ENCODE measurements at places on chromosomes 3 and 15. TPM values are rescaled to one million over a fixed set of nuclear protein-coding genes. Genes with fewer than 3 reads are reported as not detected.

MLF1 gene
- 4.9 TPM for total RNA-seq

CGNL1 gene
- 4.7 TPM for total RNA-seq

C3orf49 gene
- not detected for total RNA-seq

ROPN1 gene
- total RNA-seq, result 0.66 TPM

GRCh38 chr3:184796551-184796950 lies 15.4 kb upstream of the VPS8 start:
- peaks cover 4% of the 10 kb centered on the region for H3K4me1 ChIP-seq
- no peak overlapping the region for H3K27ac ChIP-seq
- no peak overlapping the region for H3K4me3 ChIP-seq
- DNase-seq, result no peak
- no peaks in the 10 kb centered on the region for H3K36me3 ChIP-seq
- no peaks in the 10 kb centered on the region for H3K27me3 ChIP-seq

DNA sequence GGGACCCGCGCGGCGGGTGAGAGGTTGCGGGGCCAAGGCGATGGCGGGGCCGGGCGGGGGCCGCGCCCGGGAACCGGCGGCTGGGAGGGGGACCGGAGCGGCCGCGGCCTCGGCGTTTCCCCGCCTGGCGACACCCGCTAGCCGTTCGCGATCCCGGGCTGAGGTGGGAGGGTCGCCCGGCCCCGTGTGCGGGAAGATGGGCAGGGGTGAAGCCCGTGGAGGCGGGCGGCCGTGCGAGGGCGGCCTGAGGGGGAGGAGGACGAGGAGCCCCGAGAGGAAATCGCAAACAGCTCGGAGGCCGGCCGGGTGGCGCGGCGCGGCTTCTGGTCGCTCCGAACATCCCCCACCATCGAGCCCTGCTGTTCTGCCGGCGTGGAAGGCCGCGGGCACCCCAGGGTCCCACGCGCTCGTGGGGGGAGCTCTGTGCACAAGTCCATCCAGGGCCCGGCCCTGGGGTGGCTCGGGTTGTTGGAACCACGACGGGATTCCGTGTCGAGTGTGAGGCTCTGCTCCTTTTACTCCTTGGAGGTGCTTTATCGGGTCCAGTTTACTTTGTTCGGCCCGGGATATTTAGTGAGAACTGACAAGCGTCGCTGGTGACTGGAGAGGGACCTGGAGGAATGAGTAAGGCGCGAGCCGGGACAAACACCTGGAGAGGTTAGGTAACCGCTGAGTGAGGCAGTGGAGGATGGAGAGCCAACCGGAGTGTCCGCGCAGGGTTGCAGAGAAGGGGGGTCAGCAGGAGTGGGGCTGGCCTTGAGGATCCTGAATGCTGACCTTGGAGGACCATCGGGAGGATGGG lies 728 bp downstream of the CRTC3 start:
- DNase-seq, result peak; percentile 51
- peak overlapping the region; percentile 58 for H3K4me3 ChIP-seq
- H3K27me3 ChIP-seq, result no peaks in the 10 kb centered on the region
- H3K27ac ChIP-seq, result peak overlapping the region; percentile 85
- H3K36me3 ChIP-seq, result no peaks in the 10 kb centered on the region
- H3K4me1 ChIP-seq, result peaks cover 9% of the 10 kb centered on the region

DNA sequence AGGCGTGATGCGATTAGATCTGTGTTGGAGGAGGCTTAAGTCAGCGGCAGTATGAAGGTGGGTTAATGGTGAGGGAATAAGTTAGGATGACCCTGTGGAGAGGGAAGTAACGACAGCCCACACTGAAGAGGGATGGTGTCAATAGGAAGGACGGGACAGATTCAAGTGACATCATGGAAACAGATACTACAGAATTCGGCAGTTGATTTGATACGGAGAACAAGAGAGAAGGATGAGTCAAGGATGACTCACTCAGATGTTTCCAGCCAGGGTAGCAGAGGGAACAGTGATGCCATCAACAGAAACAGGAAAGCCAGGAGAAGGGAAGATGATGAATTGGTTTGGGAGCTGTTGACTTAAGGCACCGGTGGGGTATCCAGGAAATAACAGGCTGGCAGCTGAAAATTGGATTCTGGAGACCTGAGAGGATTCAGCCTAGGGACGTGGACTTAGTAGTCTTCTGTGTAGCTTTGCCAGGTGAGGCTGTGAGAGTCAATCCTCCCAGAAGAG lies 38.0 kb downstream of the SHC4 start:
- no peaks in the 10 kb centered on the region for H3K36me3 ChIP-seq
- no peaks in the 10 kb centered on the region for H3K27me3 ChIP-seq
- no peak overlapping the region for H3K27ac ChIP-seq
- no peak for DNase-seq
- H3K4me1 ChIP-seq, result no peaks in the 10 kb centered on the region
- no peak overlapping the region for H3K4me3 ChIP-seq

- no peaks in the 10 kb centered on the region for H3K4me1 ChIP-seq
- no peaks in the 10 kb centered on the region for H3K27me3 ChIP-seq
- no peaks in the 10 kb centered on the region for H3K36me3 ChIP-seq
- no peak overlapping the region for H3K27ac ChIP-seq
Measured at GRCh38 chr3:87426918-87427317, 150.5 kb upstream of the POU1F1 start.

DNA sequence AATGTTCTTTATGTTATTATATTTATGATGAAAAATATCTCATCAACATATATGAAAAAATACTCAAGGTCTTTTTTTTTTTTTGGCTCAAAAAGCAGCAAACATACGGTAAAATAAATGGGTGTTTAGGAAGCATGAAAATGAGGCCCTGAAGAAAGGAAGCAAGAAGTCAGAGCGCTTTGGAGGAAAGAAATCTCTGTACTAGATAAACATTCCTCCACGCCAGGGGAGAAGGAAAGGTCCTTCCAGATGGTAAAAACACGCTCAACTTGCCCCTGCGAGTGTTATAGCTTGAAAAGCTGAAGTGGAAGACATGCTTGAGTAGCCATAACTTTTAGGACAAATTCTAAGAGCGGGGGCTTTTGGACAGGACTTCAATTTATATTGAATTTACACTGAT lies 52.9 kb downstream of the FEM1B start:
- no peaks in the 10 kb centered on the region for H3K36me3 ChIP-seq
- H3K4me1 ChIP-seq, result no peaks in the 10 kb centered on the region
- no peak for DNase-seq
- H3K4me3 ChIP-seq, result no peak overlapping the region
- no peak overlapping the region for H3K27ac ChIP-seq
- no peaks in the 10 kb centered on the region for H3K27me3 ChIP-seq

- DNase-seq, result no peak
- no peaks in the 10 kb centered on the region for H3K36me3 ChIP-seq
- no peak overlapping the region for H3K4me3 ChIP-seq
- peaks cover 12% of the 10 kb centered on the region for H3K4me1 ChIP-seq
Measured at GRCh38 chr3:63974451-63974850, 48.8 kb downstream of the PSMD6 start.

GRCh38 chr3:4350789-4351163 lies 47.6 kb downstream of the SETMAR start:
- H3K27me3 ChIP-seq, result no peaks in the 10 kb centered on the region
- H3K4me3 ChIP-seq, result no peak overlapping the region
- no peak overlapping the region for H3K27ac ChIP-seq
- no peaks in the 10 kb centered on the region for H3K36me3 ChIP-seq
- H3K4me1 ChIP-seq, result no peaks in the 10 kb centered on the region
- peak; percentile 50 for DNase-seq

DNA sequence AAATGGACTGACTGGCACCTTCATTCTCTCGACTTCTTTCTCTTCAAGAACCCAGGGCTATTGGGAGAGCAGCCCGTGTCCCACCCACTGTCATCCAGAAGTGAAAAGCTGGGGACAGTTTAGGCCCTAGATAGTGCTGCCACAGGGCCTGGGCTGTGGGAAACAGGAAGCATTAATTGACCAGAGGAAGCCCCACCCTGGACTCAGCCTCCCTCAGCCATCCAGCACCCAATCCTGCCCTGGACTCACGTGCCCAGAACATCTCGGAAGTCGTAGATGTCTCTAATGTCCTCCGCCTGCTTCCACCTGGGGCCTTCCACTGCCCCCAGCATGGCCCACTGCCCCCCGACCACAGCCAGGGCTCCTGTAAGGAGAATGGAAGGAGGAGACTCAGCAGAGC lies 2.3 kb downstream of the CAMK1 start:
- H3K36me3 ChIP-seq, result no peaks in the 10 kb centered on the region
- H3K4me3 ChIP-seq, result no peak overlapping the region
- H3K27ac ChIP-seq, result no peak overlapping the region
- DNase-seq, result no peak

DNA sequence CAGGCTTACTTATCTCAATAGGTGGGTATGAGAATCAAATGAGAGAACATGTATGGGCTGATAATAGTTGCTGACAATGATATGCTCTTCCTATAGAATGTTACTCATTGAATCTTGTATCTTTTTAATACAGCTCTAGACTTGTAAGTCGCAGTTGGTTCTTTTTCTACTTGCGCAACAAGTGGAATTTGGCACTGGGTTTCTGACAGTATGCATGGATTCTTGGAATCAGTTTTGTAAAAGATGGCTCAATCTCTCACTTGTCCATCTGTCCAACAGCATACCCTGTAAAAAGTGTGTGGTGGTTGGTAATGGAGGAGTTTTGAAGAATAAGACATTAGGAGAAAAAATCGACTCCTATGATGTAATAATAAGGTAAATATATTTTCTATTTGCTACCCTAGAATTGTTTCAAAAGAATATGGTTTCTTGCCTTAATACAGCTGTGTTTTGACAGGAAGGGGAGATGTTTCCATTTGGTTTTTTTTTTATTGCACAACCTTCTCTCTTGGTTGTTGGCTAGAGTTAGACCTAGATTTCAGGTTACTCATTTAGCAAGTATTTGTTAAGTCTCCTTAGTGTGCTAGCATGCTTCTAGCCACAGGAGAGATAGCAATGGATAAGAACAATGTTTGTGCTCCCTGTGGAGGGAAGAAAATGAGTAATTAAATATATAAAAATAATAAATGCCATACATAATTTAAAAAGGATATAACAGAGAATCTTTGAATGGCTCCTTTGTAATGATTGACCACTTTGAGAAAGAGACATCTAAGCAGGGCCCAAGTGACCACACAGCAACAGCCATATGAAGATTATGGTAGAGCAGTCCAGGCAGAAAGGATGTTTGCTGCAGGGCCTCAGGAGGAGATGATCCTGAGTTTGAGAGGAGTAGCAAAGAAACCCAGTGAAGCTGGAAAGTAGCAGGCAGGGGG lies 21.8 kb downstream of the ST3GAL6 start:
- no peak overlapping the region for H3K4me3 ChIP-seq
- H3K27me3 ChIP-seq, result no peaks in the 10 kb centered on the region
- no peaks in the 10 kb centered on the region for H3K36me3 ChIP-seq
- DNase-seq, result no peak
- H3K27ac ChIP-seq, result no peak overlapping the region

DNA sequence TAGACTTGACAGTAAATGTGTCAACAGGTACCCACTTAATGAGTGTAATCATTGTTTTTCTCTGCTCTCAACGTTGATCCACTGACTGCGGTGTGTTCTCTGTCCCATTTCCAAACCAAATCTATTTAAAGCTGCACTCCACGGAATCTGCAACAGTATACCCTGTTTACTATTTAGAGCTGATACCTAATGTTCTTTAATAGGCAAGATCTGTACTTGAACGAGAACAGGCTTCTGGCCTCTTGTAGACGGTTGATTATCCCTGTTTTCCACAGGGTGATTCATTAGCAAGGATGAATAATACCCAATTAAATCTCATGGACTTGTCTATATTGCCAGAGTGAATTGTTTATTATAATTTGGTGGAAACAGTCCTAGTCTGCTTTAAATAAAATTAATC lies 189.9 kb downstream of the LPP start:
- H3K27me3 ChIP-seq, result no peaks in the 10 kb centered on the region
- no peak overlapping the region for H3K4me3 ChIP-seq
- DNase-seq, result no peak
- no peak overlapping the region for H3K27ac ChIP-seq

GRCh38 chr3:31829010-31829409 lies 152.1 kb downstream of the OSBPL10 start:
- H3K36me3 ChIP-seq, result no peaks in the 10 kb centered on the region
- H3K27me3 ChIP-seq, result no peaks in the 10 kb centered on the region
- no peak for DNase-seq
- no peak overlapping the region for H3K27ac ChIP-seq

DNA sequence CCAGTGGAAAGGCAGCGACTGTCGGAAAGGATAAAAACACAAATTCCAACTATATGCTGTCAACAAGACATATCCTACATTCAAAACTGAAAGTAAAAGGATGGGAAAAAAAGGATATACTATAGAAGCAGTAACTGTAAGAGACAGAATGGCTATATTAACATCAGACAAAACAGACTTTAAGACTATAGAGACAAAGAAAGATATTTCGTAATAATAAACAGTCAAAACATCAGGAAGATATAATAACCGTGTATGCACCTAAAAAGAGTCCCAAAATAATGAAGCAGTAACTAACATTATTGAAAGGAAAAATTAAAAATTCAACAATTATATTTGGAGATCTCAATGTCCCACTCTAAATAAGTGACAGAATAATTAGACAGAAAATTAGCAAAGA lies 48.2 kb downstream of the ZNF148 start:
- no peaks in the 10 kb centered on the region for H3K4me1 ChIP-seq
- H3K27me3 ChIP-seq, result no peaks in the 10 kb centered on the region
- no peak for DNase-seq
- H3K4me3 ChIP-seq, result no peak overlapping the region

- no peaks in the 10 kb centered on the region for H3K27me3 ChIP-seq
- H3K27ac ChIP-seq, result peak overlapping the region; percentile 47
- no peak overlapping the region for H3K4me3 ChIP-seq
- no peak for DNase-seq
- H3K4me1 ChIP-seq, result no peaks in the 10 kb centered on the region
- H3K36me3 ChIP-seq, result no peaks in the 10 kb centered on the region
Measured at GRCh38 chr15:55221090-55222011, 24.6 kb upstream of the RSL24D1 start.

GRCh38 chr3:107369791-107370190 lies 7.4 kb upstream of the CCDC54 start:
- DNase-seq, result no peak
- H3K36me3 ChIP-seq, result no peaks in the 10 kb centered on the region
- H3K4me1 ChIP-seq, result no peaks in the 10 kb centered on the region
- H3K27me3 ChIP-seq, result no peaks in the 10 kb centered on the region
- H3K27ac ChIP-seq, result no peak overlapping the region
- no peak overlapping the region for H3K4me3 ChIP-seq

DNA sequence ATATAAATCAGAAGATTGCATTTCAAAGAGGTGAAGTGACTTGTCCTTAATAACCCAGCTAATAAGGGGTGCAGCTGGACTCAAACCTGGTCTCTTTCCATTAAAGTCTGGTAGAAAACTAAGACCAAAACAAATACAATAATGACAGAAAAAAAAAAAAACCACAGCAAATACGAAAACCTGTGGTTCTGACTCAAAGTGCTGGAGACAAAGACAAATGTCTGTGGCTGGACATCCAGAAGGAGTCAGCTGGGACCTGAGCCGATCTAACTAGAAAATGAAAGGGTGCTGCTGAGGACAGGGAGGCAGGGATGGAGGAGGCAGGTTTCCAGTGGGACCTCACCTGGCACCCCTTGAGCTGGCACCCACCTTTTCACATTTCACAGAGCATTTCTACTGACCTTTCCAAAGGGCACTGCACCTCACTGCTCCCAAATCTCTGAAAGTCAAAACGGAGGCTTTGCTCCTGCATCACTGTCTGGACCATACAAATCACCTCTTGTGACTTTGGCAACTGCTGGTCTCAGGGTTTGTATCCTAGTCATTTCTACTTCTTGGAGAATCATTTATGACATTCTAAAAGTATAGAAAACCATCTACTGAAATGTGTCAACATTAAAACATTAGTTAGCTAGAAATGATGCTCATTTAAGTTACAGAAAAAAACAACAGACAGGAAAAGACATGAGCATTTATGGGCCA lies 61.7 kb downstream of the CCNL1 start:
- H3K27me3 ChIP-seq, result no peaks in the 10 kb centered on the region
- no peak for DNase-seq
- H3K27ac ChIP-seq, result no peak overlapping the region

GRCh38 chr3:141272906-141273662 lies 41.5 kb downstream of the PXYLP1 start:
- DNase-seq, result no peak
- no peaks in the 10 kb centered on the region for H3K4me1 ChIP-seq
- H3K27me3 ChIP-seq, result no peaks in the 10 kb centered on the region
- H3K36me3 ChIP-seq, result no peaks in the 10 kb centered on the region

All from colonic mucosa (tissue), 4 donors.